ENCODE measurements at places on chromosomes 3 and 15.
A peak's percentile ranks its signal among the peaks of the same experiment; 100 is the strongest.

GRCh38 chr15:28098766-28099554, at the start of gene OCA2:
Gene OCA2 (minus strand): TSS chr15:28099315. CDS start chr15:28081874, 17,441 bp downstream.
- peak; percentile 83 for DNase-seq

DNA sequence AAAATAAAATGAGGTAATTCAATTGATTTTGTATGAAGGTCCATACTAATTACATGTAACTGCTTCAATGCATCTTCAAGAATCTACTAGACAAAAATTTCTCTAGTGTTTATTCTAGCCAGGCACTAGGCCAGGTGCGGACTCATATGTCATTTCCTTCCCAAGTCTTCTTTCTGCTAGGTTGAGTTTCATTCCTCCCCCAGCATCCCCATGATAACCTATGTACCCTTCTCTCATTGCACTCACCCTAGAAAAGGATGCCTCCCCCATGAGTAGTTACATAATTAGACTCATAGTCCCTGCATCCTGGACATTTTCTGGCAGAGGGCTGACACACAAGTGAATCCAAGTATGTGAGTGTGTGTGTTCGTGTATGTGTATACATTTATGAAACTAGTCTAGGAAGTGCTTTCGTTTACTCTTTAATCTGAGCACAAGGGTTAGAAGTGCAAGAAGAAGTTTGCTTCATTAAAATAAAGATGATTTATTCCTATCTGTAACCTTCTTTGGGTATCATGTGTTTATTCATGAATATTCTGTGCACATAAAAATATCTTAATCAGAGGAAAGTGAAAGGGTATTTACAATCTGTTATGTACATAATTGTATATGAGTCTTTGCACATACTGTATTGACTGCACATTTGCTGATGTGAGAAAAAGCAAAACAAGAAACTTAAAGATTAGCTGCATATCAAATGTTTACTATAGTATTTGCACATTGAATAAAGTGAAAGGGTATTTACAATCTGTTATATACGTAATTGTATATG, 585.6 kb upstream of the ZNF717 start:
- no peak for DNase-seq

DNA sequence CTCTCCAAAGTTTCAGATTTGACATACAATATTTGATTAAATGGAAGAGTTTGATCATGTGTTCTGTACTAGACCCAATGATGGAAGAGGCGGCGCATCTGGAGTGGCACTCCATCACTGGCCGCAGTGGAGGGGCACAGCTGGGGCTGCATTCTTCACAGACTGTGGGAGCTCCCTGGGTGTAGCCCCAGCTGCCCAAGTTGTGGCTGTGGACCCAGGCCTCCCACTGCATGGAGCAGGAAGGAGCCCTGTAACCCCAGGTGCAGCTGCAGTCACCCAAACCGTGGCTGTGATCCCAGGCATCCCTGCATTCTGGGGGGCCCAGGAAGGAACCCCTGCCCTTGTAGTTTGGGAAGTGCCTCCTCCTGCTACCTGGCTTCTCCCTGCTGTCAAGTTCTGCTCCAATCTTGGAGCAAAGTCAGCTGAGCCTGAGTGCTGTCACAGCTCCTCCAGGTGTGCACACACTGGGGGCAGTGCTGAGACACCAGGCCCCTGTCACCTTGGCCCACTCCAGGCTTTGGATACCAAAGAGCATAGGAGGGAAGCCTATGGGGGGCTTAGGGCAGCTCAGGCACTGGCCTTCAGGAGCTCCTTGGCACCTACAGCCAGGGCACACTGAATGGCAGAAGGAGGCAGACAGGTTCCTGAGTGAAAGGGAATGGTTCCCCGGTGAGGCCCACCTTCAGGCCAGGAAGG, 651.9 kb upstream of the BCHE start:
- no peak for DNase-seq

DNA sequence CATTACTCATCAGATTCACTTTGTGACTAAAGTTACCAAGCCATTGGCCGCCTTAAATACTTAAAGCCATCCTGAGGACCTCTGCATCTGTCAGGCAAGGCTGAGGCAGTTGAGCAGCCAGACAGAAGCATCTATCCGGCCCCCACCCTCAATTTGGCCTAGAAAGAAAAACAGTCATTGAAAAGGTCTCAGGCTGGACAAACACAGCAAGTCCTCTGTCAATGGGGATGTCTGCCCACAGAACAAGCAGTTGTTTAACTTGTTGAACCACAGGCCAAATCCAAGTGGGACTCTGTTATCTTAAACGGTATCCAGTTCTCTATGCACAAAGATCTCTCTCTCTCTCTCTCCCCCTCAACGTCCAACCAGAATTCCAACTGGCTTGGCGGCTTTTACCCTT, 2.8 kb downstream of the ZIC4 start:
- no peak for DNase-seq

- no peak for DNase-seq
Measured at GRCh38 chr3:100333970-100334487, 528 bp upstream of the NIT2 start.

DNA sequence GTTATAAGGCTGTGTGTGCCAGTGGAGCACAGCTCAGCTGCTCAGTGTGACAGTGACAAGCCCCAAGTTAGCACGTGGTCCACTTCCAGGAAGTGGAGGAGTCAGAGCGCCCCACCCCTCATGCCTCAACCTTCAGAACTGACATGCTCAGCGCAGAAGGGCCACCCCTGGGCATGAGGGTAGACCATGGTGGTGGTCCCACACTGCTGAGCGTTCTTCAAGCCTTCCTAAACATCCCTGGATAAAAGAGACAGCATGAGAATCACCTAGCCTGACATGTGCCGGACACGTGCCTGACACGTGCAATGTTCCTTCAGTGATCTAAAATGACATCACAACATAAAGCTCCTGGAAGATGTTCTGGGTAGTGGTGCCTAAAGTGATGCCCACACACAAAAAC, 16.8 kb downstream of the ATP10A start:
- no peak for DNase-seq

- DNase-seq = no peak
Measured at GRCh38 chr3:141933421-141934300, 57.2 kb downstream of the ATP1B3 start.

GRCh38 chr15:53985562-53985961, 7.3 kb downstream of the UNC13C start:
- no peak for DNase-seq

DNA sequence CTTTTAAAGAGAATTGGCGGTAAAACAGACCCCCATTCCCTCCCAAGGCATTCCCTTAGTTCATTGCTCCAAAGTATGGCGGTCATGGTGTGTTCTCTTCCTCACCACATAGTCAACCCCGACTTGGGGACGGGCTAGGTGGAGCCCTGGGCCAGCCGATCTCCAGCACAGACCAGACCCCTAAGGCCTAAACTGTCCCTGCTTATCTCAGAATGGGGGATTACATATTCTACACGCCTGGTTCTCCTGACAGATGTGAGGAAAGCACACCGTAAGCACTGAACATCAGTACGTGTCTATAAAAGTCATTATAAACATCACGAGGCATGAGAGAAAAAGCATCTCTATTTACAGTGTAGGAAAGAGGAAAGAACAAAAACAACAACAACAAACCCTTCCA, 244.5 kb upstream of the STT3B start:
- DNase-seq = no peak

DNA sequence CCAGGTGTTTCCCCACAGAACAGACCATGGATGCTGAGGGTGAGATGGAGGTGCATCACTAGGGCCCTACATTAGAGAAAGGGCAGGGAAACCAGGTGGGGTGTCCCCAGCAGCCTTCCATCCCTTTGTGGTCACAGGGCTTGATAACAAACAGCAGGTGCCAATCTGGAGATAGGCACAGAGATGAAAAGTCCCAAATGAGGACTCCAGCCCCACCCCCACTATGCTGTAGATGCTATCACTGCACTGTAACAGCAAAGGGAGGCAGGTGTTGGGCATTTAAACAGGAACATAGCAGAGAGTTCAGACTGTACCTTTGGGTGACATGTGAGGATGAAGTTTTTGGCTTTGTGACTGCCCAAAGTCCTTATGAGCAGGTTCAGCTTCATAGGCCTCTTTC, 21.4 kb downstream of the IL20RB start:
- no peak for DNase-seq

DNA sequence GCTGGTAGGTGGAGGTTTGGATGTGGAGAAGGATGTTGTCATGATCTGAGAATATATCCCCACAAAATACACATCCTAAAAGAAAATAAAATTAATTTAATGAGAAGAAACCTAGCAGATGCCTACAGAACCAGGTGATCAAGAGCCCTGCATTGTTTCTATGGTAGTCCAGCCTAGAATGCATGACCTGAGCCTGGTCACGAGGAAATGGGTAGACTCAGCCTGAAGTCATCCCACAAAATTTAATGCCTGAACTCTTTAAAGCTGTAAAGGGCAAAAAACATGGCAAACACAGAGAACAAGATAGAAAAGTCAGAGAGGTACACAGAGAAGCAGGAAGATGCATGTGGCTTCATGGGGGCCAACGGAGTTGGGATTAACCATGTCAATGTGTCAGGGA, 36.0 kb downstream of the LDHAL6B start:
- DNase-seq = no peak

- no peak for DNase-seq
Measured at GRCh38 chr15:50267577-50267976, 2.1 kb upstream of the HDC start.

DNA sequence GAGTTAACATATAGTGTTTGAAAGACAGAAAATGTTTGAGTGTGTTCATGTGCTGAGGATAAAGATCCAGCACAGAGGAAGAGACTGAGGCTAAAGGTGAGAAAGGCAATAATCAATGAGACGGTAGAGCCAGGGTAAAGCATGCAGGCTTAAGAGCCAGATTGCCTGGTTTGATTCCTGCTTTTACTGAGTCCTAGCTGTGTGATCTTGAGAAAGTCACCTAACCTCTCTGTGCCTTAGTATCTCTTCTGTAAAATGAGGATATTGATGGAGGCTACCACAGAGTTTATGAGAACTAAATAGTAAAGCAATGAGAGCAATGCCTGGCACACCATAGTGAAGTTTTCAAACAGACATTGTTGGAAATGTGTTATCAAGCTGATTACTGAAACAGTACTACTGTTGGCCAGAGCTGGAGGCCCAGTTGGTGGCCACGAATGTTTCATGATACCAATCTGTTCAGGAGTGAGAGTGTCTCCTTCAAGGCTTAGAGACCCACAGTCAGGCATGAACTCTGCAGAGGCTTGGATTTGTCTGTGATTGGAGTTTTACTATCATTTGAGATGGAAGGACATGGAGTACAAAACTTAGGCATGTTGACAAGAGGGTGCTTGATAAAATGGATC, 26.8 kb downstream of the IL16 start:
- DNase-seq = no peak

DNA sequence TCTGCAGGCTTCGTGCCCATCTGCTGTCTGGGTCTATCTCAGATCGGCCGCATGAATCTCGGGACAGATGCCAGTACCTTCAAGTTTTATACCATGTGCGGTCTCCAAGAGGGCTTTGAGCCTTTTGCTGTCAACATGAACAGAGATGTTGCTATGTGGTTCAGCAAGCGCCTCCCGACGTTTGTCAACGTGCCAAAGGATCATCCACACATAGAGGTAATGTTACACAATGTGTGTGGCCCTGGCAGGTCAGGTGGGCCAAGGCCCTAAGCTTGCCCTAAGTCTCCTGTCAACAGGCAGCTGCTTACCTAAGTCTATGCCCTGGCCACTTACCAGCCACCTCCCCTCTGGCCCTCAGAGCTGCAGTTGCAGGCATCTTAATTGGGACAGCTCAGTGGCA, 324.0 kb upstream of the CHRM5 start:
- no peak for DNase-seq

- DNase-seq = peak; percentile 75
Measured at GRCh38 chr3:20066850-20067617, 26.8 kb downstream of the KAT2B start.

DNA sequence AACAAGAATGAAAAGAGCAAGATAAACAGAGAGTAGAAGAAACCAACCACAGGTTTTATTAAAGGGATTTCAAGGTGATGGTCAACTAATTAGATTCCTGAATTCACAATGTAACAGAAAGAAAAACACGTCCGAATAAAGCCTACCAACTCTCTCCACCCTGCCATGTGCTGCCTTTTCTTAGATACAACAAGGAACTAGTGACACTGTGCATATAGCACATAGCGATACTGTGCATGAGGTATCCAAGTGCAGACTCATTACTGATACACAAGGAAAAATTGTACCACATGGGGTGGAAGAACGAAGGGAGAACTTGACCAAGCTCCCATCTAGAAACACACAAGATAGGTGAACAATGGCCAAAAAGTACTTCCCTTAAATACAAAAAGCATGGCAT, 154.6 kb downstream of the MAGI1 start:
- no peak for DNase-seq

DNA sequence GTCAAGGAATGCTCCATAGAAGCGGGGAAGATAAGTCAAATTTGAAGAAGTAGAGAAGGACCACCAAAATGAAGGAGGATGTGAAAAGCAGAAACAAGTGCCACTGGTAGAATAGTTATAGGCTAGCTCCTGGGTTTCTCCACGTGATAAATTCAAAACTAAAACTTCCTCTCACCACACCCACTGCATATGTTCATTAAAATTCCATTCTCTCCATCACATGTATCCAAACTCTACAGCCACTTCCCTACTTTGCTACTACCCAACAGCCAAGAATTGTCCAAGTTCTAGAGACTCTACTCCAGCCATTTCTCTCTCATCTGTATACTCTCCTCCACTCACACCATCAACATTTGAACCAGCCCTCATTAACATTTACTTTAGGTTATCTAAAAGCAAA, 60.5 kb downstream of the COL8A1 start:
- no peak for DNase-seq

DNA sequence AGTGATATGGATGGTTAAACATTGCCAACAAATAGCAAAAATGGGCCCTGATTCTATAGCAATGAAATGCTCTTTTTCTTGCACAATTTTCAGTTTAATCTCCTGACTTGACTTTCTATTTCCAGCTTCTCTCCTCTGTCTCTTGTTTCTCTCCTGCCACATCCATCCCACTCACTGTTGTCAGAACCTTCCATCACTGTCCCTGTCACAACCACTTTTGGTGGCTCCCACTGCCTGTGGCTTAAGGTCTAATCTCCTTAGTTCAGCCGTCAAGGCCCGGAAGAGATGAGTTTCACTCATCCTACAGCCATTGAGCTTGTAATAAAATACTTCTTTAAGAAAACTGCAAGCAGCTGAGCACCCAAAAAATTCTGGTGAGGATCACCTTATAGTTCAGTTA, 19.5 kb downstream of the SLC7A14 start:
- no peak for DNase-seq

DNA sequence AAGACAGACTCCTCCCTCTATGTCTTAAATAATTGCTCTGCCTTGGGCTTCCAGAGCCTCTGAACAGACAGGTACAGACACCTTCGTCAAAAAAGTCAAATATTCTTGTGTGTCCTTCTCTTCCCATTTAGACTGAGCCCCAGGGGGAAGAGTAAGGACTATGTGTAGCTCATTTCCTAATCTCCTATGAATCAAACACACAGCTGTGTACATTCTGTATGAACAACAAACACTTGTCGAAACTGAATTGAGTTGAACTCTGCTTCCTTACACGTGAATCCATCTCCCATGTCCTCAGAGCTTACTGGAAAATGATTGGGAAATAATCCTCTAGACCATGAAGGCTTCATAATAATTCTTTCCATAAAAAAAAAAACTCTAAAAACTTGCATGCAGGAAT, 80.8 kb downstream of the MOBP start:
- DNase-seq = peak; percentile 53

All from adipocyte (in vitro differentiated cells).